K562 (cell line): ENCODE measurements at places on chromosomes 3 and 15.

GRCh38 chr3:179880868-179881267, 155.9 kb downstream of the PEX5L start:
- DNase-seq = no peak

DNA sequence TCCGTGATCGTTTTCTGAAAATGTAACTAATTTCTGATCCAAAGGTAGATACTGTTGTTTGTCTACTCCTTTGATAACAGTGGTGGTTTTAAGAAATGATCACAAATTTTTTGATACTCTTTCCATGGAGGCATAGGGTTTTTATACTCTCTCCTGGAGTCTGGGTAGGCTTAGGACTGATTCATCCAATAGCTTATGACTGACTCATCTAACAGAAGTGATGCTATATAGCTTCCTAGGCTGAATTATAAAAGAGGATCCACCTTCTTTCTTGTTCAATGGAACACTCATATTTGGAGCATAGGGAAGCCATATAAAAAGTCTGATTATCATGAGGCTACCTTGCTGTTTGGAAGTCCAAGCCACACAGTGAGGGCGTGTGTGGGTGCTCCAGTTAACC, 84.3 kb downstream of the CHST2 start:
- no peak for DNase-seq

GRCh38 chr3:105385179-105385578, 18.5 kb downstream of the ALCAM start:
- no peak for DNase-seq

DNA sequence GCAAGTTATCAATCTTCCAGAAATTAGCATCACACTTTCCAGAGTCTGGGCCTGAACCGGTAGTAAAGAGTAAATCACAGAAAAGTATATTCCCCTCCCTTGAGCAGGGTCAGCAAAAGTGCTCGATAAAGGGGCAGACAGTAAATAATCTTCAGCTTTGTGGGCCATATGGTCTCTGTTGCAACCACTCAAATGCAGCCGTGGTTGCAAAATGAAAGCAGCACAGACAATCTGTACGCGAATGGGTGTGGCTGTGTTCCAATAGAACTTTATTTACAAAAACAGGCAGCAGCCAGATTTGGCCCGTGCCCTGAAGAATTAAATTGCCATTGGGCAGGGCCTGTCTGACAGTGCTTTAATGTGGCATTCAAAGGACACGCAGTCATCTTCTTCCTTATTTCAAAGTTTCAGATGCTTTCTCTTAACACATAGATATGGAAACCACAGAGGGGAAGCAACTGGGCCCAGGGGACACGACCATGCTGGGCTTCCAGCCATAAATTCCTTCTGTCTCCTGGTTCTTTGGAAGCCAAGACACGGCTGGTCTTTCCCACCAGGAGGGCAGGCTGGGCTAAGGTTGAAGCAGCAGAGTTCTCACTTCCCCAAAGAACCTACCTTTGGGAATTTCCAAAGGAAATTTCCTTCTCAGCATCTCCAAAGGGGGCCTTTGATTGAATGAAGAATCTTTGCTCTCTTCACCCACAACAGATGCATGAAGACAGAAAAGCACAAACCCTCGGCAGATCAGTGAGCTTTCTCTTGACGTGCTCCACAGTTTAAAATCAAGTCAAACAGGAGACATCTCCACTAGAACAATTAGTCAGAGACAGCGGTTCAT, 489.8 kb upstream of the PROK2 start:
- DNase-seq = no peak

DNA sequence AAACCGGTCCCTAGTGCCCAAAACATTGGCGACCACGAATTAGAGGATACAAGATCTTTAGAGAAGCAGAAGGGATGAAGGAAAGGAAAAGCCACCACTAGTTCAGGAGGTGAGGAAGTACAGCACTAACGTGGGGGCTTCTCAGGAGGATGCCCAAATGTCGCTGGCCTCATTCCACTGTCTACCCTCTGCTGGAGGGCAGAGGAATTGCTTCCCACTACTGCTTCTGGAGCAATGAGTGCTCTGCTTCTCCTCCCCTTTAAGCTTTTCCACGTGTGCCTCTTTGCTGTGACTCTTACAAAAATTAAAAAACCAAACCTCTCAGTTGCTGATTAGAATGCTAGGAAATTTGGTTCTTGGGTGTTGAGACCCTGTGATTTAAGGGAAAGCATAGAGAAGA, 281.3 kb downstream of the CLSTN2 start:
- DNase-seq = peak; percentile 54

DNA sequence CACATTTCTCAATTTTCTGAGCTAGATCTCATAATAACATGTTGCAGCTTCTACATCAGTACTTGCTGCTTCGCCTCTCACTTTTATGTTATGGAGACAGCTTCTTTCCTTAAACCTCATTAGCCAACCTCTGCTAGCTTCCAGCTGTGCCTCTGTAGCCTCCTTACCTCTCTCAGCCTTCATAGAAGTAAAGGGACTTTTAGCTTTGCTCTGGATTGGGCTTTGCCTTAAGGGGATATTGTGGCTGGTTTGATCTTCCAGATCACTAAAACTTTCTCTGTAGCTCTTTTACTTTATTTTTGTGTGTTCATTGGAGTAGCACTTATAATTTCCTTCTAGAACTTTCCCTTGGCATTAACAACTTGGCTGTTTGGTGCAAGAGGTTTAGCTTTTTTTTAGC, 150.1 kb downstream of the ATG7 start:
- DNase-seq = no peak

GRCh38 chr15:65466901-65467300, 44.2 kb upstream of the IGDCC4 start:
- DNase-seq = no peak

- peak; percentile 71 for DNase-seq
Observed at GRCh38 chr3:141629976-141630375, 108.1 kb upstream of the RNF7 start.

- no peak for DNase-seq
Observed at GRCh38 chr15:101521069-101521468, 31.6 kb upstream of the PCSK6 start.

DNA sequence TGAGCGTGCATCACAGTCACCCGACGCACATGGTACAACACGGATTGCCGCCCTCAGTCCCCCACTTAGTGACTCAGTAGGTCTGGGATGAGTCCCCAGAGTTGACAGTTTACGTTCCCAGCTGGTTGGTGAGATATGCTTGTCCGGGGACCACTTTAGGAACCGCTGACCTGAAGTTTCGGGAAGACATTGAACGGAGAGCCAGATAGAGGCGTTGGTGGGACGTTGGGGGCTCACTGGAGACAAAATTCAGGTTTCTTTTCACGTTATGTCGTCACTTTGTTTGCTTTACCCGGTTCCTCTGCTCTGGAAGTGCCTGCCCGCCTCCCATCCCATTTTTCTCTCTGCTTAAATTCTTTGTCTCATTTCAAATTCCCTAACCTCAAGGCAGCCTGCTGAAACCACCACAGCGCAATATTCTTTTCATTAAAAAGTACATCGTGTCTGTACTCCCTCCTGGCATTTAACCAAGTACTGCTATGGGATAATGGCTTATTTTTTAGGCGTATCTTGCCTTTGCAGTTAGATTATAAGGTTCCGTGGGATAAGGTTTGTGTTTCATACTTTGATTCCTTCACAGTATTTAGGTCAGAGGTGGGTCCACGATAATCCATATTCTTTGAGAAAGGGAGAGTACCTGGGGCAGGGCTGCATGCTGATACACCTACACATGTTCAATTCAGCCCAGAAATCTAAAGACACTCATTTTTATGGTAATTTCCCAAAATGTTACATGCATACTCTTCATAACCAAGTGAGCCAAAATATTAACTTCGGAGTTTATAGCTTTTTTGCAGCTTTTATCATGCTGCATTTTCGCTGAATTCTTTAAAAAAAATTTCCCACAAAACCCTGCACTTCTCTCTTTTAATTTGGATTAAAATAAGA, 921 bp downstream of the LMLN start:
- DNase-seq = peak; percentile 42

- DNase-seq = no peak
Observed at GRCh38 chr15:65207280-65207840, 3.9 kb downstream of the CILP start.

DNA sequence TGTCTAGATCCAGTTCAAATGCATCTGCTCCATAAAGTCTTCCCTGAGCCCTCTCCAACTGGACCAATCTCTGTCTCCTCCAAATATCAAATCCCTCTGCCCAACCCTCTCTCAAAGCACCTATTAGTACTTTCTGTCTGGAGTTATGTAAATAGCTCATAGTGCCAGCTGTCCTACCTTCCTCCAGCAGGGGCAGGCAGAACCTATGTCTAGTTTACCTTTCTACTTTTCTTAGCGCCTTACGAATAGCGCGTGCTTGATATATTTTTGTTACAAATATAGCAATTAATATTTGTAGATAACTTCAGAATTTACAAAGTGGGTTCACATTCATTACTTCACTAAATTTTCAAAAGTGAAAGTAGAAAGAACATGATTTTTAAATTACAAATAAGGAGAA, 14.0 kb upstream of the CCDC80 start:
- DNase-seq = no peak

DNA sequence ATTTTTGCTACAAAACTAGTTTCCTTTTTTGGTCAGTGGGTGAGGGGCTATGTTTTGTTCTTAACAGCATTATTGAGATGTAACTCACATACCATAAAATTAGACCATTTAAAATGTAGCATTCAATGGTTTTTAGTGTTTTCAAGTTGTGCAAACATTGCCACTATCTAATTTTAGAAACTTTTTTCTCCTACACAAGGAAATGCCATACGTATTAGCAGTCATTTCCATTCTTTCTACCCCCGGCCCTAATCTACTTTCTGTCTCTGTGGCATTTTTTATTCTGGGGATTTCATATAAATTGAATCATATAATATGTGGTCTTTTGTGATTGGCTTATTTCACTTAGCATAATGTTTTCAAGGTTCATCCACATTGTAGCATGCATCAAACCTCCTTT, 55.0 kb upstream of the TIPARP start:
- DNase-seq = no peak

GRCh38 chr15:88035381-88035780, 221.2 kb downstream of the NTRK3 start:
- DNase-seq = no peak

- DNase-seq = no peak
Observed at GRCh38 chr15:47461652-47462141, 255.6 kb upstream of the SEMA6D start.

DNA sequence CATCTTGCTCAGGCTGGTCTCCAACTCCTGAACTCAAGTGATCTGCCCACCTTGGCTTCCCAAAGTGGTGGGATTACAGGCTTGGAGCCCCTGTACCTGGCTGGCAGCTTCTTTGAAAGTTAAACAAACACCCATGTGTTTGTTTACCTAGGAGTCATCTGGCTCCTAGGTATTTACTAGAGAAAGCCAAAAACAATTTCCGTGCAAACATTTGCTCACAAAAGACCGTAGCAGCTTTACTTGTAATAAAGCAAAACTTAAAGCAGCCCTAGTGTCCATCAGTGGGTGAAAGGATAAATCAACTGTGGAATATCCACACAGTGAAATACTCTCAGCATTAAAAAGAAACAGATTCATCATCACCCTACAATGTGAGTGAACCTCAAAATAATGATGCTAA, 29.4 kb upstream of the XCR1 start:
- DNase-seq = no peak

DNA sequence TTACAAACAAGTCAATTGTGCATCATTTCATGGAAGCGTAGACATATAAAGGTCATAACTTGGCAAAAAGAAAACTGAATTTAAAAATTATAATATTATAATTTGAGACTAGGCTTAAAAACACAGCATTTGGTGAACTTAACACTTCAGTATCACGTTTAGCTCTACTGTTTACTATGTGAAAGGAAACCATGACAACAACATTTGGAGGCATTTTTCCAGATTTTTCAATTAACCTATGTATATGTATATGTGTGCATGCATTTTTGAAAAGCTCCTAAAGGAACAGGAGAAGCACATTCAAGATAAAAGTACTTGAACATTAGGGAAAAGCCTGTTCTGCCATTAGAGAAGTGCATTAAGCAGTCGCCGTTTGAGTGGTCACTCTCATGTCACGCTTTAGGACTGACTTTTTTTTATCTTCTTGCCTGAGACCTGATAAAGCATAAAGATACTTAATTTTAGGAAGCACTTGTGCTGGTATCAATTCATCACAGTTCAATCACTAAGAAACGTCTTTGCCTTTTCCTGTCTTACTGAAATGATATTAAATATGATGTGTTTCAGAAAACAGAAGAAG, 156.0 kb downstream of the NAALADL2 start:
- no peak for DNase-seq

- DNase-seq = no peak
Observed at GRCh38 chr3:44104668-44105321, 136.9 kb upstream of the TOPAZ1 start.

GRCh38 chr3:153513236-153513635, 351.2 kb downstream of the RAP2B start:
- DNase-seq = no peak

GRCh38 chr3:171307046-171307585, 153.1 kb downstream of the TNIK start:
- no peak for DNase-seq

GRCh38 chr15:45871121-45871855, 236.5 kb downstream of the SQOR start:
- DNase-seq = no peak

DNA sequence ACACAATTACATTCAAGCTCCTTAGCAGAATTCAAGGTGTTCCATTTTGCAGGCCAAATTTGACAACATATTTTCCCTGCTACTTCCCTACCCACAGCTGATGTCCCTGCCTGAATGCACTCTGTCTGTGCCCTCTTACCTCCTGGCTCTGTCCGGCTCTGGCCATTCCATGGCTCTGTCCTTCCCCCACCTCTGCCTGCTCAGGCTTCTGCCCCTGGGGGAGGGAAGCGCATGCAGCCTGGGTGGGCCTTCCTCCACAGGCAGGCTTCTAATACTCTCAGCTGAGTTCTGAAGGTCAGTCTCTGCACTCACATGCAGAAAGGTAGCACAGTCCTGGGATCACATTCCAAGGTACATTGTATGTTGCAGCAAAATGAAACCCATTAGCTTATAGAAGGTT, 113.6 kb upstream of the CACNA2D3 start:
- DNase-seq = no peak

DNA sequence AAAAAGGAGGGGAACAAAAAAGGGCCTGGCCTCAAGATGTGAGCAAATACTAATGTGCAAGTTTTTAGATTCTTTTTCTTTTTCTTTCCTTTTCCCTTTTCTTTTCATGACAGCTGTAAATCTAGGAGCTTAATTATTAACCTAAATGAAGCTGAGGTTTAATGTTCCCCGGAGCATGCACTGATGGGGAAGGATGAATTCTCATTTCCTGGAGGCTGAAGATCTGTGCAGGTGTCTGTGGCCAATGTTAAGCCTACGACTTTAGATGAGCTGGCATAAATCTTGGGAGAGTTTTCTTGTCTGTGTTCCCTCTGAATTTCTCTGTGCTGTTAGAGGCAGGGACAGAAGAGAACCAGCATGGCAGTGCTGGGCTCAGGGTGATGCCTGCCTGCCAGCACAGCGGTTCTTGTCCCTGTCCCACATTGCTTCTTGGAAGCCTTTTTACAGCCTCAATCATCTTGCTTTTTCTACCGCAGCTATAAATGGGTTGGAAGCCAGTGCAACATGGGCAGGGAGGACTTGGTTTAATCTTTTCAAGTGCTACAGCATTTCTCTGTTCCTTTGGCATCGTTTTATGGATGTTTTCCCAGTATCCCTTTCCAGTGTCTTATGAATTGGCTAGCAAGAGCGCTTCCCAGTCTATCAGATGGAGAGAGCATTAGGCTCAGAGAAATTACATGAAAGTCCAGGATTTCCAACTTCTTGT, 119.1 kb downstream of the ATG7 start:
- DNase-seq = no peak
